Amygdala (tissue), 56 donors: ENCODE measurements at places on chromosomes 7 and 10.
A peak's percentile ranks its signal among the peaks of the same experiment; 100 is the strongest.

DNA sequence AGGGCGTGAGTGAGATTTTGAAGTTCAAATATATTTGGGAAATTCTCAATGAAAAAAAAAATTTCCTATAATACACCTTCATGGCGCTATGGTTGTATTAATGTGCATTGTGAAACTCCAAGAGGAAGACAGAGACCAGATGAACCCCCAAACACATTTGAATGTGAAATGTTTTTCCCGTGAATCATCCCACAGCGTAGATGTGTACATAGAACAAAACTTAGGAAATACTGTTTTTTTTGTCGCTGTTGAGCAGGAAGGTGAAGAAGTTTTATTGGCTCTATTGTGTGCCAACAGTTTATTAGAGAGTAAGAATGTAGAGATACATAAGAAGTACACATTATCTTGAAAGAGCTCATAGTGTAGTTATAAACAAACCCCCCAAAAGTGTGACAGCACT, 134.0 kb downstream of the KCND2 start:
- DNase-seq: no peak

DNA sequence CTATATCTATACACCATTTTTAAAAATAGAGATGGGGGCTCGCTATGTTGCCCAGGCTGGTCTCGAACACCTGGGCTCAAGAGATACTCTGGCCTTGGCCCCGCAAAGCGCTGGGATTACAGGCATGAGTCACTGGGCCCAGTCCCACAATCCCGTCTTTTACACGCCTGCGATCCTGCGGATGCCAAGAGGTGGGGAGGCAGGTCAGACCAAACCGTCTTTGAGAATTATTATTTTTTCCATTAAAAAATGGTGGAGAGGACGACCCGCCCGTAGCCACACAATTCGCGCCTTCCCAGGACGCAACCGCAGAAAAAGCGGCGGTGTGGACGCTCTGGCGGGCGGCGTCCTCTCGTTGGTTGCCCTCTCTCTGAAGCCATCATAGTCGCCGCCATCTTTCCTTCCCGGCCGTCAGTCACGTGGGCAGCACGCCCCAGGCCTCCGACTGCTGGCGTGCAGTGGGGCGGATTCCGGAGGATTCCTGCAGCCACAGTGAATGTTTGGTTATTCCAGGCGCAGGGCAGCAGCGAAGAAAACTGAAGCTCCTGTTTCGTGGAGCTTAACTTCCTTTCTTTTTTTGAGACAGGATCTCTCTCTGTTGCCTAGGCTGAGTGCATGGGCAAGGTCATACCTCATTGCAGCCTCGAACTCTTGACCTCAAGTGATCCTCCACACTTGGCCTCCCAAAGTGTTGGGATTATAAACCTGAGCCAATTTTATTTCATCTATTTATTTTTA, 9.9 kb upstream of the EPHB4 start:
- peak; percentile 79 for DNase-seq

DNA sequence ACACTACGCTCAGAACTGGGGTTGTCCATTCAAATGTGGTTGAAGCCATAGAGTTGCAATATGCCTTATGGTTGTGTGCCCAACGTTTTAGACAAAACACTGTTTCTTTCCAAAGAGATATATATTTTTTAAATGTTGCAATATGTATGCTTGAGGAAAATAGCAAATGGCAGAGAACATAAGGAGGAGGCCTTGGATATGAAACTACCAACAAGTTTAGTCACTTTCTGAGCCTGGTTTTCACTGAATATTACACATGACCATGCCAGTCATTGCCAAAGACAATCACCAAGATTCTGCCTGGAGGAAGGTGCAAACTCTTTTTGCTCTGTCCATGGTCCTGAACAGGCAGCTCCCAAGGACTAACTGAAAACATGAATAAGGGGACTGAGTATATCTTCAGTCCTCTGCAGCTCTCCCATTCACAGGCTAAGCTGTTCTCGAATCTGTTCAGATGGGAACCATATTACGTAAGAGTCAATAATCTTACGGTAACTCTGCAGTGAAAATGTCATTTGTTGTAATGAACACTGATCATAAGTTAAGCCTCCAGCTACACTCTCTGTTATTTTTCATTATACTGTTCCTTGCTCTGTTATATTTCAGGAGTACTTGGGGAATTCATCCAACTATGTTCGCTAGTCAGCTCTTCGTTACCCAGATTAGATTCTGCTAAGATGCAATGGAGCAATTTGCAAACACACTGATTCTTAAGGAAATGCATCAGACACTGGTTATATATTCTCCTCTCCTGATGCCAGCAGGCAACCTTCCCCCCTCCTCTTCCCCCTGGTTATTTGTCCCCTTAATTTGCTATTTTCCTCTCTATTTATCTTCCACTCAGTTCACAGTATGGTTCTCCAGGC, 90.7 kb upstream of the C1QL3 start:
- no peak for DNase-seq

DNA sequence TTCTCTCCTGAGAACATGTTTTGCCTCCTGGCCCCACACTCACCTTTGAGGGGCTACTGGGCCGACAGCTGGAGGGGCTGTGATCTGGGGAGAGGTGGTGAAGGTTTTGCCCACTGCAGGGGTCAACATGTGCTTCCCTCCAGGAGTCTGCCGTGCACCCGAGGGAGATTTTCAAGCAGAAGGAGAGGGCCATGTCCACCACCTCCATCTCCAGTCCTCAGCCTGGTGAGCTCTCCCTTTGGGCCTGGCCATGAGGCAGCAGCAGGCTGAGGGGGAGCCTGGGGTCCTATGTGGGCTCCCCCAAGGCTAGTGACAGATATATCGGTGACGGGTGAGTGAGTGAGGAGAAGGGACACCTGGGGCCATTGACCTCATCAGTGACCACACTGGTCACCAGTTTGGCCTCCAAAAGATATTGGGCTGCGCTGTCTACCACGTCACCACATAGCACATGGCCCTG, 6.6 kb downstream of the PGAM2 start:
- no peak for DNase-seq

DNA sequence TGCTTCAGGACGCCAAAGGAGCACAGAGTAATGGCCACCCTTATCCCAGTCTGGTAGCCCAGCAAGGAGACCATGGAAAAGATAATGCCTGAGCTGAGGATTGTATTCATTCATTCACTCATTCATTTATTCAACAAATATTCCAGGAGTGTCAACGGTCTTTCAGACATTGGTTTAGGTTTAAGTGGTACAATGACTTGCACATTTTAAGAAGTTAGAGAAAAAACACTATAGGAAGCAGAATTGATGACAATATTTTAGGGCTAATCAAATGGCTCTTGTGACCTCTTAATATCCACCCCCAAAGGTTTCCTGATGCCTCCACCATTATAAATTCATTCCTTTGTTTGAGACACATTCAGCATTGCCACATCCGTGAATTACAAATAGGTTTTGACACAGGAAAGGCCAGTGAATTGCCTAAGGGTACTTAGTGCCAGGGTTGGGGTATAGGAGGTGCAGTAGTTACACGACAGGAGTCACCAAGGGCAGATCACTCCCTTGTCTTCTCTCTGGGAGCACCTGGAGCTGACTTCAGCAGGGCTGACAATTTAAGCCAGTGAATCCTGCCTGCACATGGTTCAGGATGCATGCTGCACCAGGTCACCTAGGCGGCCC, 269.5 kb downstream of the CREB5 start:
- no peak for DNase-seq

GRCh38 chr10:114391599-114391998, 12.7 kb downstream of the AFAP1L2 start:
- DNase-seq: no peak

- no peak for DNase-seq
These were observed 6.7 kb upstream of the OAT start for GRCh38 chr10:124425227-124425962.

DNA sequence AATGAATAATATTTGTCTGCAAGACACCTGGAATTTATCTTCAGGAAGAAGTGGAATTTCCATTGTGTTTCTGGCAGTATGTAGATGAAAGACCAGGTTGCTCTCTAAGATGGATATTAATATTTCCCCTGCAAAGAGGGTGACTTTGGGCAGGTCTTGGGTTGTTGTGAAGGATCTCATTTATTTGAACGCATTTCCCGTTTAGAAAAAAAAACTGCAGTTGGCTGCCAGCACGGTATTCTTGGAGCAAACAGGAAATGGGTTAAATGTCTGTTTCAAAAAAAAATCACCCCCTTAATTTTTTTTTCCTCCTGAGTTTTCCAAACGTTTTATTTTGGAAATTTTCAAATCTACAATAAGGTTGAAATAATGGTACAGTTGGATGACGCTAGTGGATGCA, 11.5 kb downstream of the EIF4H start:
- no peak for DNase-seq

- no peak for DNase-seq
These were observed 55.1 kb downstream of the LARP4B start for GRCh38 chr10:876438-876837.

GRCh38 chr10:16865766-16866165, 48.5 kb upstream of the RSU1 start:
- DNase-seq: no peak

DNA sequence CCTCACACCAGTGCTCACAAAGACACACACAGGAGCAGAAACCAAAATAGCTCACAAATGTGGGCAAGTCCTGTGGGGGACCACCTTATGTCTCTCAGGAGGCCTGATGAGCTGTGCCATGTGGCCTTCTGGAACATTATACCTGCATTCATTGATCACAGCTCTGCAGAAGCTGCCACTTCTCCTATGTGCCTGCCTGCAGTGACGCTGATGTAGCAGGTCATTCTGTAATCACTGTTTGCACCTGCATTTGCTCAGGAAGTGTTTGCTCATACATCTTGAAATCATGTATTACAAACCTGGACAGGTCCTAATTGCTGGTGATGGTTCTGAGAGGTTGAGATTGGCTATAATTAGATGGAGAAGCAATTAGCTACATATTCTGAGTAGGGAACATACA, 310.2 kb downstream of the AUTS2 start:
- DNase-seq: no peak

GRCh38 chr7:117715784-117716445, 157.3 kb downstream of the CTTNBP2 start:
- DNase-seq: no peak

- no peak for DNase-seq
These were observed 60.5 kb downstream of the YKT6 start for GRCh38 chr7:44261240-44261639.

DNA sequence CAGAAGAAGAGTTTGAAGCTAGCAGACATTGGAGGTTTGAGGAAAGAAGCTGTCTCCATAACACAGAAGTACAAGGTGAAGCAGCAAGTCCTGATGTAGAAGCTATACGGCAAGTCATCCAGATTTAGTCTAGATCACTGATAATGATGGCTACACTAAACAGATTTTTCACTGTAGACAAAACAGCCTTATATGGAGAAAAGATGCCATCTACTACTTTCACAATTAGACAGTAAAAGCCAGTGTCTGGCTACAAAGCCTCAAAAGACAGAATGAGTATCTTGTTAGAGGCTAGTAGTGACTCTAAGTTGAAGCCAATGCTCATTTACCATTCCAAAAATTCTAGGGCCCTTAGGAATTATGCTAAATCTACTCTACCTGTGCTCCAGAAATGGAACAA, 85.1 kb downstream of the SNX13 start:
- DNase-seq: no peak

- DNase-seq: no peak
These were observed 7.5 kb upstream of the OR6B1 start for GRCh38 chr7:143992670-143993069.

DNA sequence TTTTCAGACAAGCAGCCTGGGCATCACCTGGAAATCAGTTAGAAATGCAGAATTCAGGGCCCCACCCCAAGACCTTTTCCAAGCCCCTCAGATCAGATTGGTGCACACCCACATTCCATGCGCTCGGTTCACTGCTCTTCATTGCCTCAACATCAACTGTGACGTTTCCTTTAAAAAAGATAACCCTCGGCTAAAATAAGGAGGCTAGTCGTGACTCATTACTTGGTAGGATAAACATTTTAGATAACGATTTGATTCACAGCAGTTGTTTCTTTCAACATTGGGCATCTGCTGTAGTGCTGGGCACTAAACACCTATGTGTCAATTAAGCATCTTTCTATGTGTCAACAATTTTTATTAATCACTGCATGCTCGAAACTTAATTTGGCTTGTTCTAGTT, 191.1 kb upstream of the LRGUK start:
- DNase-seq: no peak

DNA sequence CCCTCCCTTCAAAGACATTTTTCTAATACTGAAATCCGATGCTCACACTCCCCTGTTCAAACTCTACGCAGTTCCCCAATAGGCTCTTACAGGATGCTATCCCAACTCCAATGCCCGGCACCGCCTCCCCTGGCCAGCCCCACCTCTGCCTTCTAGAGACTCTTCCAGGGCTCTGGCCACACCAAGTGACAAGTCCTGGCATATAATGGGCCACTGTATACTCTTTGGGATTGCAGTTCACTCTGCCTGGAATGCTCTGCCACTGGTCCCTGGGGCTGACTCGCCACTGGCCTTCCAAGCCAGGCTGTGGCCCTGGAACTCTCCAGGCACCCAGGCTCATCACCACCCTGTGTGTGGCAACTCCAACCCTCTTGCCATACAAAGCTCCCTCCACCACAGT, 3.1 kb upstream of the BRI3 start:
- DNase-seq: no peak

GRCh38 chr10:97573021-97573420, 442 bp downstream of the ANKRD2 start:
- DNase-seq: no peak

DNA sequence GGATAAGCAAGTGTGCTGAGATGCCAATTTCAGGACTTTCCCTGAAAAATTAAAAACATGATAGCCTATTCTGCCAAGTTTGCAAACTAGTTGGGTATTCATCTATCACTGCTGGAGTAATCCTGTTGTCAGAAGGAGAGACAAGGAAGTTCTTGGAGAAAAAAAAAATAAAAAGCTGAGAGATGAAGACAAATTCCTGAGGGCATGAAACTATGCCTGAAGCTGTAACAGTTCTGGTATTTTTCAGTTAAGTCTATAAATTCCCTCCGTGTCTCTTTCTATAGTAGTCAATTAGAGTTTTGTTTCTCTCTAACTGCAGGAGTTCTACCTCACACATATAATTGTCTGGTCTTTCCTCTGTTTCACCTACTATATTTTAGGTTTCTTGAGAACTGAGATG, 95.7 kb downstream of the DGKB start:
- no peak for DNase-seq

DNA sequence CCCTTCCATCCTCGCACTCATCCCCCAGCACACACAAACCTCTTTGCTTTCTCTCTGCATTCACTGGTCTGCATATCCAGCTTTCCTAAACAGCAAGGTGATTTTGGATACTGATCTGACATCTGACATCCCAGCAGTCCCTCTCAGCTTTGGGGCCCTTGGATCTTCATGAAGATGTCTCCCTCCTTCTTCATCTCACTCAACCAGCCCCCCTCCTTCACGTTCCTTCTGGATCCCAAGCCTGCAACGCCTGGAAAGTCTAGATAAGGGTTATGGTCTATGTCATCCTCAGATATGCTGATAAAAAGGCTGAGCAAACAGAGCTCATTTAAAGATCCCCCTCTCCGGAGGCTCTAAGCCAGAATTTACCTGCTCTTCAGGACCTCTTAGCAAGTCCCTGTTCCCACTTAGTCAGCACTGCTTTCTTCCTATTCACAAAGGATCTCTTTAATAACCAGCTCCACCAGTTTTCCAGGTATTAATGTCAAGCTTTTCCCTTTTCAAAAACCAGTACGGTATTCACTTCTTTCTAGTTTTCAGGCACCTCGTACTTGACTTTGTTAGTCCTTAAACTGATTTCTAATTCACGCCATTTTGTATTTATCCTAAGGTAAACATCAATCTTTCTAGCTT, 38.9 kb downstream of the CREB3L2 start:
- DNase-seq: no peak

GRCh38 chr7:130092598-130092997, 22.3 kb downstream of the KLHDC10 start:
- no peak for DNase-seq
